Central memory CD4-positive, alpha-beta T cell (primary cell): ENCODE measurements at places on chromosomes 12 and 14.

- no peak for DNase-seq
Measured at GRCh38 chr14:51185180-51185579, 54.9 kb upstream of the TMX1 start.

- no peak for DNase-seq
Measured at GRCh38 chr12:45458854-45459807, 243.2 kb downstream of the ANO6 start.

DNA sequence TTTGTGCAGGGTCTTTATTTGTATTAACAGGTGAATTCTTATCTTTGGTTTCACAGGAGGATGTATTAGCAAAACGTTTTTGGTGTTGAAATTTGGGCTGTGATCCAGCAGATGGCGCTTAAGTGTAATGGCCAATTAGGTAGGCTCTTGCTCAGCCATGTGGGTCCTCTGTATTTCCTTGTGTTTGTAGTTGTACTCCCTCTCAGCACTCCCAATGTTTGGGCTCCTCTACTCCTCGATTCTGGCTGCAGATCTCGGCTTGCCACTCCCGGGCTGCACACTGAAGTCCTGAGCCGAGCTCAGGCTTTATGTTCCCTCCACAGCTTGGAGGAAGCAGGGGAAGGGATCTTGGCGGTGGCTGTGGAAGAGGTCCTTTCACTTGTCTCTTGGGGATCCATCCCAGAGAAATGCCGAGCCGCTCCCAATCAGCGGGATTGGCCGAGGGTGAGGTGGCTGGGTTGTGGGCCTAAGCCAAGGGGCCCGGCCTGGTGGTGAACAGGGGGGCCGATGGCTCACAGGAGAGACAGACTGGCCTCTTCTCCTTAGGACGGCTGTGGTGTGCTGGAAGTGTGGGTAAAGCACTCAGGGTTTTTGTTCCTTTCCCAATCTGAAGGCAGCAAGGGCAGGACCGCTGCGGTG, 133.7 kb downstream of the AEBP2 start:
- DNase-seq = no peak

DNA sequence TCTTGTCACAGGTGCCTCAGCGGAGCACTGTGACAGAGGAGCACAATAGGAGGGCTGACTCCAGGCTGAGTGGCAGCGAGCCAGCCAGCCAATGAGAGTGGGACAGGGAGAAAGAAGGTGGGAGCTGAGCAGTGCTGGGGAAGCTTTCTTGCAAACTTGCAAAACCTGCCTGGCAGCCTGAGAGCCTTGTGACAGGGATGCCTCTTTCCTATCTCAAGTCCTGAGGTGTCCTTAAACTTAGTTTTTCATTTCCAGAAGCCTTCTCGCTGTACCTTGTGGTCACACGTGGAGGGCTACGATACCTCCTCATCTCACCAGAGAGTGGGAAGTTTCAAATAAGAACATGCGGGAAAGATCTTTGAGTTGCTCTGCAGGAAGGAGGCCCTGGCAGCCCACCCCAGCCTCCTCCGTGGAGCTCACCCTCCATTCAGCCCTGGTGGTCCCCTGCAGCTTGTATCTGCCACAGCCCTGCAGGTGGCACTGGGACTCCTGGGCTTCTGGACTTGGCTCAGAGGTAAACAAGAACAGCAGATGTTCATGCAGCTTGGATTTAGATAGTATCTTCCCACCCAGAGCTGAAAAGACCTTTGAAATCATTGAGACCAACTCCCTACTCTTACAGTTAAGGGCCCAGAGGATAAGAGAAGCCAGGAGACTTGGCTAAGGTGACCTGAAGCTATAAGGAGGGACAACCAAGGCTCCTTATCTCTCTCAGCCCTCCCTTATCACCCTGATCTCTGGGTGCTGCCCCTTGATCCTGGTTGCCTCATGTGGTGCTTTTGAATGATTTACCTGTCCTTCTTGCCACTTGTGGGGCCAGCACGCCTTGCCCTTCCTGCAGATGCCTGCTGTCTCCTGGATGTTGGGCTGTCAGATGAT, 153.5 kb upstream of the MAX start:
- no peak for DNase-seq

GRCh38 chr12:49331380-49332222, 5.4 kb downstream of the C1QL4 start:
- no peak for DNase-seq

DNA sequence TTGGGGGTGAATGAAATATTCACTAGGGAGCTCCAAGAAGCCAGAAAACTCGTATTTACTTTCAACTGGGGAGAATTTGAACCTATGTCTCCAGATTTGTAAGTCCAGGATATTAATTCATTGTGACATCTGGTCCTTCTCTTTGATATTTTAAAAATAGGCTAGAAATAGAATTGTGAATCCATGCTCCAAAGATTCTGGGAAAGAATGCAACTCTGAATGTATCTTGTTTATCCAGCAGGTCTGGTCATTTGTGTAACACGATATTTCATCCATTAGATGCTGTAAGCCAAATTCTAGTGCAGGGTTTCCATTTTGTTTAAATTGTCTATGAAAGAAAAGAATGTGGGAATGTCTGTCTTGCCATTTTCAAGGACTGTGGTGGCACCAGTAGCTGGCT, 334.7 kb downstream of the BMP4 start:
- DNase-seq = no peak

DNA sequence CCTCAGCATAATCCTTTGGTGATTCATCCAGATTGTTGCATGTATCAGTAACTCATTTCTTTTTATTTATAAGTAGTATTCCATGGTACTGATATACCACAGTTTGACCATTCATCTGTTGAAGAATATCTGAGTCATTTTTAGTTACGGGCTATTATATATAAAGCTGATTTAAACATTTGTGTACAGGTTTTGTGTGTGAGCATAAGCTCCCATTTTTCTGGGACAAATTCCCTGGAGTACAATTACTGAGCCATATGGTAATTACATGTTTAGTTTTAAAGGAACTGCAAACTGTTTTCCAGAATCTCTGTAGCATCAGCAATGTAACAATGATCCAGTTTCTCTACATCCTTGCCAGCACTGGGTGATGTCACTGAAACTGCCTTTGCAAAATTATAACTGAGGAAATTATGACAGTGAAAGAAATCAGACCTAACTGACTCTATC, 236.2 kb upstream of the KRR1 start:
- no peak for DNase-seq

DNA sequence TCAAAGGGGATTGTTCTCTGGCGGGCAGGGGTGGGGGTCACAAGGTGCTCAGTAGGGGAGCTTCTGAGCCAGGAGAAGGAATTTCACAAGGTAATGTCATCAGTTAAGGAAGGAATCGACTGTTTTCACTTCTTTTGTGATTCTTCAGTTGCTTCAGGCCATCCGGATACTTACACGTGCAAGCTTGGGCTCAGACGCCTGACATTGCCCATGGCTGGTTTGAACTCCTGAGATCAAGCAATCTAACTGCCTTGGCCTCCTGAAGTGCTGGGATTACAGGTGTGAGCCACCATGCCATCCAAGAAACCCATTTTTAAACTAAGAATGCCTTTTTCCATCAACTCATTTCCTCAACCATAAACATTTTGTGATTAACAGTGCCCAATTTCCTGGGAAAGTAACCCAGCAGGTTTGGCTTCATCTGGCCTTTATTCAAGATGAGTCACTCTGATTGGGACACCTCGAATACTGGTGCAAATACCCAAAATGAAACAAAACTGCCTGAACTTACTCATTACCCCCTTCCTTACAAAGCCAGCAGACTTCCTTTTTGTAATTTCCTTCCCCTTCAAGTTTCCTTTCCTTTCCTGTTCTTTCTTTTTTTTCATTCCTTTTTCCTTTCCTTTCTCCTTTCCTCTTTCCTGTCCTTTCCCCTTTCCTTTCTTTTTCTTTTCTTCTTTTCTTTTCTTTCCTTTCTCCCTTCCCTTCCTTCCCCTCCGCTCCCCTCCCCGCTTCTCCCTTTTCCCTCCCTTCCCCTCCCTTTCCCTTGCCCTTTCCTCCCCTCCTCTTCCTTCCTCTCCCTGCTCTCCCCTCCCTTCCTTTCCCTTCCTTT, 10.2 kb upstream of the RNASE10 start:
- DNase-seq = no peak

DNA sequence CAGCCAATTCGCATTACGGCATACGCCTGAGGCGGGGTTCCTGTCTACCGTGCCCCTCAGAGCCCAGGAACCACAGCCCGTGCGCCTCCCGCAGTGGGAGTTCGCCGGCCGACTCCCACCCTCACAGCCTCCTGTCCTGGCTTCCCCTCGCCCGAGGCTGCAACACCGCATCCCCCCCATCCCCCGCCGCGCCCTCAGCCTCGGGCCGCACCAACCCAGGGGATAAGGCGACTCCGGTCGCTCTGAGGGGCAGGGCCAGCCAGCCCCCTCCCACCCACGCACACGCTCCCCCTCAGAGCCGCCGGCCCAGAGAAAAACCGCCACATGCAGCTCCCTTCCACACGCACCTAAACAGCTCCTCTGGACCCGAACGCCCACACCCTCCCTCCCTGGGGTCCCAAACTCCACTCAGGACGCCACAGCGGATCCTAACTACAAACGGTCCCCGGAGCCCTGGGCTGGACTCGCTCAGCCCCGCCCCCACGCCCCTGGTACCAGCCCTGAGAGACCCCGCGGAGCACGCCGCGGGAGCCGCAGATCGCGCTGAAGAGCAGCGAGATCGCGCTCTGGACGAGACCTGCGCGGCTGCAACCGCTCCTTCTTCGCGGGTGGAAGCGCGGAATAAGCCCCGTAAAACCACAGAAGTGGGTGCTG, at the start of gene C14orf39:
C14orf39 (minus strand) TSS at position 466 of the 654 bp plus-strand sequence. CDS start 985 bp downstream, outside the sequence.
- DNase-seq = no peak

DNA sequence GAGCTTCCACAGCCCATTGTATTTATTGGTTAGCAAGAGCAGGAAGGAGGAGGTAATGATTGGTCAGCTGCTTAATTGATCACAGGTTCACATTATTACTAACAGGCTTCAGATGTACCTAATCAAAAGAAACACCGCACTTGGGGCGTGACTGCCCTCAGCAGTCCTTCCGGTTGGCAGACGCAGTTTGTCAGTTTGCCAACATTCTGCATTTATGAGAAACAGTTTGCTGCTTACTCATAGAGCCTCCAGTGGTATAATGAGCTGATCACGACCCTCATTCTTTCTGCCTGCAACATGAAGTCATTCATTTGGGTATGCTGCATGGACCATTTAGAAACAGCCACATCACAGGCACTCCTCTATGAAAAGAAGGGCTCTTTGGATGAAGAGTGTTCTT, 42.5 kb upstream of the PPM1H start:
- no peak for DNase-seq

- no peak for DNase-seq
Measured at GRCh38 chr14:94317259-94317658, 5.9 kb downstream of the SERPINA6 start.

- no peak for DNase-seq
Measured at GRCh38 chr14:104870368-104871144, 5.5 kb downstream of the CEP170B start.

DNA sequence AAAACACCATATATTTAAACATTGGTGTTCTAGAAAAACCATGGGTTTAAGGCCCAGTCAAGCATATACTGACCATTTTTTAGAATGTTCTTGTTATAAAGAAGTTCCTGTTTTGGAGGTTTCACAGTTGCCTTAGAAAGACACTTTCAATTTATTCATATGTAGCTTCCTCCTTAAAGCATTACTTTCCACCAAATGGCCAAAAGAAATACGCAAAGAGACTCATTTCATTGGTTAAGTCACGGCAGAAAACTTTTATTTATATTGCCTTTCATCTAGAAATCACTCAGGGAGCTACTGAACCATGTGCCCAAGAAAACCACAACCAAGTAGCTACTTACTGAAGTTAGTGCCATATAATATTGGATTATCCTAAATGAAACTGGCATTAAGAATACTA, 40.0 kb downstream of the MYBPC1 start:
- DNase-seq = no peak

DNA sequence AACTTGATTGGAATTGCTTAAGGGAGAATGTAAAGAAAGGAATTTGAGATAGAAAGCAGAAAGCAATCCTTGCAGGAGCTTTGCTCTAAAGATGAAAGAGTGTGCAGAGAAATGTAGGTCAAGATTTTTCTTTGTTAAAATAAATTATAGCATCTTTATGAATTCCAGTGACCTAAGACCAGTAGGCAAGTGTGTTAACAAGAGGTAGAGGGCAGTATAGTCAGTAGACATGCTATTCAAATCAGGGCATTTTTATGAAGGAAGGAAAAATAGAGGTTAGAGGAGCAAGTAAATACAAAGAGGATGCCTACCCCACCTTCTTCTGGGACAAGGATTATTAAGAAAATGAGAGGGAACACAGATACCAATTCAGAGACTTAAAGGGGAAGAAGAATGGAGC, 148.5 kb downstream of the PLCZ1 start:
- DNase-seq = no peak

GRCh38 chr12:67002720-67003119, 266.4 kb upstream of the CAND1 start:
- DNase-seq = no peak

GRCh38 chr12:49871263-49871561, 28.3 kb upstream of the BCDIN3D start:
- DNase-seq = no peak

DNA sequence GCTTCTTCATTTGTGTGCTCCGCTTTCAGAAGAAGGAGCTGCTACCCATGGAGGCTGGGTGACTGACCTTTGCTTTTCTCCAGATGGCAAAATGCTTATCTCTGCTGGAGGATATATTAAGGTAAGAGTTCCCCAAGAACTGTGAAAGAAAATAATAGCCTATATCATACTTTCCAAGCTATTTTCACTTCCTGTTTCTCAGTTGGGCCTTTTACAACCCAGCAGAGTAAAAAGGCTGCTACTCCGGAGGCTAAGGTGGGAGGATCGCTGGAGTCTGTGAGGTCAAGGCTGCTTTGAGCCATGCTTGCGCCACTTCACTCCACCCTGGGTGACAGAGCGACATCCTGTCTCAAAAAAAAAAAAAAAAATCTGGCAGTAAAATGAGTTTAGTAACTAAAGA, 82.1 kb downstream of the APAF1 start:
- DNase-seq = no peak

- no peak for DNase-seq
Measured at GRCh38 chr12:82366197-82366596, 7.9 kb downstream of the METTL25 start.

GRCh38 chr12:116539361-116539771, 19.8 kb upstream of the MAP1LC3B2 start:
- DNase-seq = no peak

GRCh38 chr12:85782711-85783110, 53.5 kb downstream of the RASSF9 start:
- DNase-seq = no peak

GRCh38 chr12:88650715-88651114, 70.4 kb upstream of the KITLG start:
- DNase-seq = no peak

DNA sequence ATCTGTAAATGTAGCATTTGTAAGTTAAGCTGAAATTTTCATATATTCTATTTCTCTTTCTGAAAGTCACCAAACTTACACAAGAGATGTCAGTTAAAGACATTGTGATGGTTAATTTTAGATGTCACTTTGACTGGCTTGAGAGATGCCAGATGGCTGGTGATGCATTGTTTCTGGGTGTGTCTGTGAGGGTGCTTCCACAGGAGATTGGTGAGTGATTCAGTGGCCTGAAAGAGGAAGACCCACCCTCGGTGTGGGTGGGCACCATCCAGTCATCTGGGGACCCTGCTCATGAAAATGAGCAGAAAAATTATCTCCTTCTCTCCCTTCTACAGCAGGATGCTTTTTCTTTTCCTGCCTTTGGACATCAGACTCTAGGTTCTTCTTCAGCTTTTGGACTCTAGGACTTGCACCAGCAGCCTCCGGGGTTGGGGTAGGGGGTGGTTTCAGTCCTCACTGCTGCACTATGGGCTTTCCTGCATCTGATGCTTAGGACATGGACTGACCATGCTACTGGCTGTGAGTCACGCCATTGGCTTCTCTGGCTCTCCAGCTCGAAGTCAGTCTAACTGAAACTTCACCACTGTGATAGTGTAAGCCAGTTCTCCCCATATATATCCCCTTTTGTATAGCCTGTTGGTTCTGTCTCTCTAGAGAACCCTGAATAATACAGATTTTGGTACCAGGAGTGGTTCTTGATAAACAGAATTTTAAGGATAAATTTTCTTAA, 20.9 kb downstream of the PDE6H start:
- DNase-seq = no peak
